ENCODE measurements at places on chromosomes 2 and 18.

DNA sequence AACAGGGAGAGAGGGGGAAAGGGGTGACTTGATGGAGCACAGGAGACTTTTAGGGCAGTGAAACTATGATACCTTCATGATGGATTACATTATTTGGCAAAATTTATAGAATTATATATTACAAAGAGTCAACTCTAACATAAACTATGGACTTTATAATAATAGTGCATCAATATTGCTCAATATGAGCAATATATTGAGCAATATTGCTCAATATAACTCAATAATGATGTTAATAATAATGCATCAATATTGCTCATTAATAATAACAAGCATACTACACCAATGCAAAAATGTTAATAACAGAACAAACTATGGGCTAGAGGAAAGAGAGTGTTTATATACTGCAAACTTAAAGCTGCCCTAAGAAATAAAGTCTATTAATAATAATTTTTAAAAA is 3.1 kb upstream of the UNC80 start:
- no peak for DNase-seq

GRCh38 chr18:61173554-61173953 is 159.7 kb upstream of the CDH20 start:
- no peak for DNase-seq

DNA sequence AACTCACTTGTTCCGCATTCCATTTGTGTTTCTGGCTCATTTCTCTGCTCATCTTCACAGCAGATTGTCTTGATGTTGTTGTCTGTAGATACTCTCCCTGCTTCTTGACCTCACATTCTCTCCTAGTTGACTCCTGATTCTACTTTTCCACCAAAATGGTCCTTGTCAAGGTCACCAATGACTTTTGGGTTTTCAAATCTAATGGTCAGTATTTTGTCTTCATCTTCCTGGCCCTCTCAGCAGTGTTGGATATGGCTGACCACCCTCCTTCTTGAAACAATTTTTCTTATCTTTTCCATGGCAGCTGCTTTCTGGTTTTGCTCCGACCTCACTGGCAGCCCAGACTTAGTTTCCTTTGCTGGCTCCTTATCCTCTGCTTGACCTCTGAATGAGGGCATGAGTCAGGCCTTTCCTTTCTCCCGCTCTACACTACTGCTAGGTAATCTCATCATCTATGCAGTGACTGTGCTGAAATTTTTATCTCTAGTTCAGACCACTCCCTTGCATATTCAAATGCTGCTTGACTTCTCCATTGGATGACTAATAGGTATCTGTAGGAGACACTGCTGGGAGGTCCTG is 386.6 kb upstream of the SPRED2 start:
- DNase-seq = no peak

DNA sequence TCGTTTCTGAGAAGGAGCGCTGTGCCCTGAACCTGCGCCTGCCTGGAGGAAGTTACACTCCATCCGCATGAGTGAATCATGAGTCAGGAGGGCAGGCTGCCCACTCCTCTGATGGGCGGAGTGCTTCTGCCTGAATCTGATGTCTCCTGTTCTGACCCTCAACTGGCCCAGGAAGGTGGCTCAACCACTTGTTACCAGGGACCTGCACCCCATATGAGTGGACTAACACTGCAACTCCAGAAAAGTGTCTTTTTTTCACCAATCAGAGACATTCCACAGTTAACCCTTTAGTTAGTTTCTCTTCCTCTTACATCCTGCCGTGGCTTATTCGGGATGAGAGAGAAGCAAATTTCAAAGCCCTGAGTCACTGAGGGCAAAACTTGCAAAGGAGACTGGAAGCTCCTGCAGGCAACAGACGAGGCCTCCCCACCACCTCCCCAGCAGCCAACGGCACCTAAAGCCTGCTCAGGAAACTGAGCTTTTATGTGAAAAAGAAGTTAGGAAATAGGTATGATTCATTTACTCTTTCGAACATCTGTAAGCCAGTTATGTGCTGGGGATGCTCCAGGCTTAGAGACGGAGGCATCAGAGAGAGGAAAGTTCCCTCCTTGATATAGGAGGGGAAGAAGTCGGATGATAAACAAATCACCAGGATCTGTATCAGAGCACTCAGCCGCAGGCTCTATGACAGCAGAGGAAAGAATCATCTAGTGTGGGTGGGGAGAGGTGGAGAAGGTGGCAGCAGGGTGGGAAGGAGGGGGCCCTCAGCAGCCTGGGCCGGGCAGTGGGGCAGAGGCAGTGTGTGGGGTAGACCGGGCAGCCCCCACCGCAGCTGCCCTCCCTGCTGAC is 30.9 kb downstream of the MBP start:
- DNase-seq = no peak

DNA sequence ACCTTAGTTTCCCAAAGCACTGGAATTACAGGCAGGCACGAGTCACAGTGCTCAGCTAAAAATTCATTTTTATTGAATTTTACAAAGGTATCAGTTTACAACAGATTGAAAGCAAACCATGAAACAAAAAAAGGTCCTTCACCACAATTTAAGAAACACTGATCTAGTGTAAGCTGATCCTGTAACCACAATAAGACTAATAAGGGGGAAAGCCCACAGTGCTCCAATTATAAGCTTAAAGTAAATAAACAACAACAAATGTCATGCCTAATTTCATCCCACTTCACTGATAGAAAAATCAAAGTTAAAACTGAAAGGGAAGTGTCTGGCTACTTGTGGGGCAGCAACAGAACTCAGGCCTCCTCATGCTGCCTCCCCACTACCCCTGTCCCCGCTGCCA is 49.2 kb downstream of the ICA1L start:
- no peak for DNase-seq

DNA sequence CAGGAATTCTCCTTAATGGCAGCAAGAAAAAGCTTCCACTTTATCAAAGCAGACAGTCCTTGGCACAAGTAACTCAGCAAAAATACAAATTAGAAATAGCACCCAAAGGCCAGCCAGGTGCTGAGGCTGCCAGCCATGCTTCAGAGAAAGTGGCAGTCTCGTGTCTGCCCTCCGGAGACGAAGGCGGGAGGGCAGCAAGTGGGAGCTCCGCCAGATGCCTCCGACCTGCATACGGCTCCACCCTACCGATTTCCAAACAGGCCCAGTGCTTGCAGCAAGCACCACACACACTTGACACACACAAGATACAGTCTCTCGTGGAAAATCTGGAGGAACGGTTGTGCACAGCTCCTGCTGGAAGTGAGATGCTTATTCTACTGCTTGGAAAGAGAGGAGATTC is 134.9 kb upstream of the REV1 start:
- no peak for DNase-seq

GRCh38 chr2:239318790-239319661 is 81.8 kb downstream of the HDAC4 start:
- DNase-seq = no peak

- DNase-seq = no peak
Measured at GRCh38 chr2:8892111-8892510, 54.7 kb upstream of the KIDINS220 start.

- DNase-seq = no peak
Measured at GRCh38 chr2:235692076-235692475, 198.2 kb downstream of the AGAP1 start.

DNA sequence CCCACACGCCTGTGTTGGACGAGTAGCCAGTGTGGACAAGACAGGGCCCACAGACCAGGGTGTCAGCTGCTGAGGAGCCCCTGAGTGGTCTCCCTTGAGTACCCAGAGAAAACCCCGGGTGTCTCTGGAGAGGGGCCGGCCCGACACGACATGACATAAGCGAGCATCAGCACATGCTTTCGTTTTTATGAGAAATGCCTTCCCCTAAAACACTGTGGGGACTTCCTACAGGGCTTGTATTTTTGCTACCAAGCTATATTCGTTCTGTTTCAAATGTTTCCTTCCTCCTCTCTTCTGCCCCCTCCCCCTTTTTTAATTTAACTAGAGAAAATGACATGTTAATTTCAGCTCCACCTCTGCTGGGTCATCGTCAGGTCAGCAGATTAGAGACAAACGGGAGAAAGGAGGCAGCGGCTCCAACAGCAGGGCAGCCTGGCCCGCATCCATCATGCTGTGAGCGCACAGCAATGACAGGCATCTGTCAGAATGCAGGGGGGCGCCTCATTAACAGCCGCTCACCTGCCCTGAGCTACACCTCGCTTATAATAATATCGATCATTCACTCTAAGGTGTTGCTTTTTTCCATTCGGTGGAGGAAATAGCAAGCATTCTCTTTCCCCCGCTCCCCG is 286.2 kb downstream of the ZNF516 start:
- no peak for DNase-seq

- DNase-seq = no peak
Measured at GRCh38 chr2:202147775-202148174, 74.7 kb downstream of the KIAA2012 start.

- no peak for DNase-seq
Measured at GRCh38 chr2:152234277-152234676, 58.7 kb upstream of the STAM2 start.

DNA sequence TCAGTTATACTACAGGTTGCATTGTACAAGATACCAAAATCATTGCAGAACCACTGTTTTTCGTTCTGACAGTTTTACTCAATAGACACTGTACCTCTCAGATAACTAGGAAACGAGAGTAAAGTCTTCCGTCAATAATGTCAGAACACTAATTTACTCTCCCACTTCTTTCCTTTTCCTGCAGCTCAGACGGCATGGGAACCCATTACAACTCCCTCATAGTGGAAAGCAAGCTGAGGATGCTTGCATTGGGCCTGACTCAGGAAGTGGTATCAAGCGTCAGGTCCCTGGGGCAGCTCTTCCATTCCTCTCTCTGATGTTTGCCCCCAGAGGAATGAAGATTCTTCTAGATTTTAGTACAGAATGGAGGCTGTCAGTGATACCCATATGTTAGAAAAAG is 23.9 kb upstream of the FHL2 start:
- no peak for DNase-seq

DNA sequence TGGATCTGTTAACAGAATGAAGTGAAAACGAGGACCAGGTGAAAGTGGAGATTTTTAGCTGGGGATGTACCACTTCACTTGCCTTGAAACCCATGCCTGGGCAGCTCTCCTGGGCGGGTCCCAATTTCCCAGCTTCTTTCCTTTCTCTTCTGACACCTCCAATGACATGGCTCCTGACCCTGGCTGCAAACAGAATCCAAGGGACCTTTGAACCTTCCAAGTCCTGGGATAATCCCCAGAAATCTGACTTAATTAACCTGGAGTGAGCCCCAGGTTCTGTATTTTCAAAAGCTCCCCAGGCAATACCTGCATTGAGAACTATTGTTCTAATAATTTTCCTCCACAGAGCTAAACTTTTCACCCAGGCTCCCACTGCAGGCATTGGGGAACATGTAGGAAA is 495.9 kb downstream of the CNTNAP5 start:
- DNase-seq = no peak

- DNase-seq = no peak
Measured at GRCh38 chr2:241598487-241598886, 38.5 kb downstream of the THAP4 start.

DNA sequence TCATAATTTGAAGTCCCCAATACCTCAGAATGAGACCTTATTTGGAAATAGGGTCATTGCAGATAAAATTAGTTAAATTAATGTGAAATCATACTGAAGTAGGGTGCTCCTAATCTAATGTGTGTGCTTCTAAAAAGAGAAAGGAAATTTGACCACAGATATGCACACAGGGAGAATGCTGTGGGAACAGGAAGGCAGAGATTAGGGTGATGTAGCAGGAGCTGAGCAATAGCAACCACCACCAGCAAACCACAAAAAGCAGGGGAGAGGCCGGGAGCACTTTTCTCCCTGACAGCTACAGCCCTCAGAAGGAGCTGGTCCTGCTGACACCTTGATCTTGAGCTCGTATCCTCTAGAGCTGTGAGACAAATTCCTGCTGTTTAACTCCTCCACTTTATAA is 24.6 kb upstream of the SCG2 start:
- no peak for DNase-seq

DNA sequence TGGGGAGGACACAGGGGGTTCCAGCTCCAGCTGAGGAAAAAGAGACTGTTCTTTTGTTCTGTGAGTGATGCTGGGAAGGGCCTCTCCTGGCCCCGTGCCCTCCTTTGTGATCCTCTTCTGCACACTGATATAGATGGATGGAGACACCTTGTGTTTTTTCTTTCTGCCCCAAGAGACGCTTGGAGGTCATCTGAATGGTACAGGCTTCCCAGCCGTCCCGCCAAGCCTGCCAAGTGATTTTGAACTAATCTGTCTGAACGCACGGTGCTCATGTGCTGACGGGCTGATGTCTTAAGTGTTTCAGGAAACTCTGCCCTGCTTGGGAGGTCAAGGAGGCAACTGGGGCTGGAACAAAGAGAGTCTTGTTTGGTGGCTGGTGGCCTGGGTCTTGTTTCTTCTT is 57.5 kb downstream of the KIF5C start:
- no peak for DNase-seq

DNA sequence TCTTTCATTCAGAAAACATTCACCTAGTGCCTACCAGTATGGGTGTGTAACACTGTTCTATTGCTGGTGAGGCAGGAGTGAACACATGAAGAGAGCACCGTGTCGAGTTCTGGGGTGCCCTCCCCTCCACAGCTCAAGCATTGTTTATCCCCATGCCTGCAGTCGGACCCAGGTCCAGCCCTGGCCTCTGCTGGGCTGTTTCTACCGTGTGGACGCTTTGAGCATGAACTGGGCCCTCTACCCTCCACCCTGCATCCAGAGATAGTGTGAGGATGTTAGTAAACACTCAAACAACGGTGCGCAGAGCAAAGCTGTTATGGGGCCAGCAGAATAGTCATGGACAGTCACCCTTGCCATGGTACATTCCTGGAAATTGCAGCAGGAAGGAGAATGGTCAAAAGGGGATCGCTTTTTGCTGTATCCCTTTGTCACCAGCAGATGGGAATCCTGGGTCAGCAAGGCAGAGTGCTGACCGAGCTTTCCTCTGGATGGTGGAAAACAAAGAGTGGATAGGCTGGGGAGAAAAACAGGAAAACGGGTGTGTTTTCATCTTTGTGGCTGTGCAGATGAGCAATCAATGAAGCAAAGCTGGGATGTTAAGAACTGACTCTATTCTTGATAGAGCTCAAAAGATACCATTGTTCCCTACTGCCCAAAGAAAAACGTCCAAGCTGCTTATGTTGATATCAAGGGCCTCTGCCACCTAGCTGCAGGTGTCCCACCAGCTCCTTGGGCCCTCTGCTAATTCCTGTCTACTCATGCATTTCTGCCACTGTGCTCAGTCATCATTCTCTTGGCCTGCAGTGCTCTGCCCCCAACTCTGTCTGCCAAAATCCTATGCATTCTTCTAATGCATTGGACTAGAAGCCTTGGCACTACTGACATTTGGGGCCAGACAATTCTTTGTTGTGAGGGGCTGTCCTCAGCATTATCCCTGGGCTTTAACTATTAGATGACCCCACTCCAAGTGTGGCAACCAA is 38.7 kb downstream of the REEP1 start:
- no peak for DNase-seq

- DNase-seq = no peak
Measured at GRCh38 chr2:237283131-237283928, 130.6 kb downstream of the COL6A3 start.

DNA sequence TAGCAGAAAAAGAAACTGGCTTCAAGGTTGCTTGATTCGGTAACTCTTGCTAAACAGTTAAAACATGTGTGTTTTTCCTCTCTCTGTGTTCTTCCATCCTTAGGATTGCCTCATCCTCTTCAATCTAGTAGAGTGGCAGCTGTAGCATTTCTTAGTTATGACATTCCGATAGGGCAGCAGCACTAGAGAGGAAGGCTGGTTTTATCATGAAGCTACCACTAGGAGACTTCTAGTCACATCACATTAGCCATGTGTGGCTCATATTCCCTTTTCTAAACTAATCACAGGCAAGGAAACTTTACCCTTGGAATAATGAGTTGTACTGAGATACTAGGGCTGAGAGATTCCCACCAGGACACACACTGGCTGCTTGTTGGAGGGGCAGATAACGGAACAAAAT is 187.6 kb downstream of the DOK6 start:
- DNase-seq = no peak

Data from neural crest cell (in vitro differentiated cells).